Fibroblast of skin of scalp (primary cell): ENCODE measurements at places on chromosomes 11 and 22.

- no peak for DNase-seq
Observed at GRCh38 chr11:104260456-104260855, 96.5 kb upstream of the PDGFD start.

GRCh38 chr22:42468841-42469240 is 36.6 kb upstream of the NFAM1 start:
- peak; percentile 14 for DNase-seq

- DNase-seq: no peak
Observed at GRCh38 chr11:73235236-73235786, 17.2 kb downstream of the P2RY2 start.

DNA sequence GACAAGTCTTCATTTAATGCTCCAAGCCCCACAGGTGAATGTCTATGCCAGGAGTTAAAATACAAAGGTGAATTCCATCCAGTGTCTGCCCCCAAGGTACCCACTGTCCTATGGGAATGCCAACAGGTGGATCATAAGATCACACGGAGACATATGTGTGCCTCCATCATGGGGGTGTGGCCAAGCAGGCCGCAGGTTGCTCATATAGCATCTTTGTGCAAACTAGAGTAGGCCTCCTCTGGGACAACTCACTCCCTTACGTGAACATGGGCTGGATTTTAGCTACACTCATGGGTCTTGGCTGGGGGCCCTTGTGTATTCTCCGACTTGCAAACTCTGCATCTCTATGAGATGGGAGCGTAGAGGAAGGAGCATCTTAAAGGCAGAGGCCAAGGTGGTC is 6.9 kb downstream of the NCF4 start:
- DNase-seq: no peak

DNA sequence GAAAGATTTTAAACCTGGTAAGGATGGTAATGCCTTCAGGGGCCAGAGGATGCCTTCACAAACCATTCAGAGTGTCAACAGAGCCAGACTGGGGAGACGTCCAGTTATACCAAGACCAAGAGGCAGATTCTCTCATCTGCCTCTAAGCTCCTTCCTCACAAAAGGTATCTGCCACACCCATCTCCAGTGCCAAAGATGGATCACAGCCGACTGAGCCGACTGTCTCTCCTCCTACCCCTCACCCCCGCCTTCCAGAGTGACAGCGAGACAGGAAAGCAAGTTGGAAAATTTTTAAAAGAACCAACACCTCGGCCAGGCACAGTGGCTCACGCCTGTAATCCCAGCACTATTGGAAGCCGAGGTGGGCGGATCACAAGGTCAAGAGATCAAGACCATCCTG is 79.1 kb upstream of the AKIP1 start:
- no peak for DNase-seq

- DNase-seq: no peak
Observed at GRCh38 chr11:15697437-15698236, 582.9 kb downstream of the INSC start.

GRCh38 chr11:1598816-1599215 is 722 bp upstream of the KRTAP5-2 start:
- DNase-seq: peak; percentile 15

DNA sequence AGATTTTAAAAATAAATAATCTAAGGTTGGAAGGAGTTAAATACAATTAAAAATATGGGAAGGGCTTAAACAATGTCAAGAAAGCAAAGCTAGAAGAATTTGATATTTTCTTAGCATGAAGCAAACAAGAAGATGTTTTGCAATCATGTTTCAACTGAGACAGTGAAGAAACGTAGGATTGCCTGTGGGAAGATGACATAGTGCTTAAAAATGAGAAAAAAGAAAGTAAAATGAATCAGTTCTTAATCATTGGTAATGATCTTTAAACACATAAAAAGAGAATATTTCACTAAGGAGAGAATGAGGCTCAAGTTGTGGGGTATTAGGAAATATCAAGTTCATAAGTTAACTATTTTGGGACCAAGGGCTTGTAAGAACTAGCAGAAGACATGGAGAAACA is 855.0 kb downstream of the METTL15 start:
- peak; percentile 65 for DNase-seq

- DNase-seq: no peak
Observed at GRCh38 chr11:119282495-119282894, 34.4 kb downstream of the MCAM start.

DNA sequence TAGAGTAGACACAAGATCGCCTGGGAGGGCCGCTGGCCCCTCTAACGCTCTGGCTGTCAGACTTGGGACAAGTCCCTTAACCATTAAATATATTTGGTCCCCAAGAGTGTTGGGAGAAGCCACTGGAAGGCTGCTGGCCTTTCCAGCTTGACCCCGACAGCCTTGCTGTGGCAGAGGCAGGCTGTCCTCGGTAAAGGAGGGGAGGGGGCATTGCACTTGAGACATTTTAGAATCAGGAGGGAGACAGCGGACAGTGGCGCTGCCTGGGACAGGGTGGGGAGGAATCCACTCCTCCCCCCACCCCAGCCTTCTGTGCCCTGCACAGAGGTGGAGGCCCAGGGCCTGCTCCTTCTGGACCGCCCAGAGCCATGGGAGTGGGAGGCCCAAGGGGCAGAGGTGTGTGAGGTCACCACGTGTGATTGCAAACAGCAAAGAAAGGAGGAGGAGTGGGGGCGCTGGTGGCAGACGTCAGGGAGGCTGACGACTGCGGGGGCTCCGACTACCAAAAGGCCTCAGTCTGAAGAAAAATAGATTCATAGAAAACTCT is 28.9 kb downstream of the APOL1 start:
- no peak for DNase-seq

DNA sequence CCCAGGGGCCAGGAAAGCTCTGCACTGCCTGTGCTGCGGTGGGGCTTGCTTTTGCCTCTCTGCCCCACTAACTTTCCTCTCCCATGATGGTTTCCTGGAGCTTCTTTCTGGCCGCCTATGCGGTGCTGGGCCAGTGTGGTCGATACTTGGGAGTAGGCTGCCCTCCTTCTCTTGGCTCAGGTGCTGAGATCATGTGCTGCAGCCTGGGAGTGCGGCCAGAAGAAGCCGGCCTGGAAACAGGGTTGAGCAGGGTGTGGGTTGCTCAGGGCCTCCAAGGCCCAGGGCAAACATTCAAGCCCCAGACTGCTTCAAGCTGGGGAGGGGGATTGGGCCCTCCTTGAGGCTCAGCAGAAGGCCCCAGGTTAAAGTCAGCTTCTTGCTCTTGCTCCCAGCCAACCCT is 125.0 kb downstream of the NTM start:
- no peak for DNase-seq

- DNase-seq: no peak
Observed at GRCh38 chr22:47188261-47189055, 426.0 kb downstream of the TBC1D22A start.

DNA sequence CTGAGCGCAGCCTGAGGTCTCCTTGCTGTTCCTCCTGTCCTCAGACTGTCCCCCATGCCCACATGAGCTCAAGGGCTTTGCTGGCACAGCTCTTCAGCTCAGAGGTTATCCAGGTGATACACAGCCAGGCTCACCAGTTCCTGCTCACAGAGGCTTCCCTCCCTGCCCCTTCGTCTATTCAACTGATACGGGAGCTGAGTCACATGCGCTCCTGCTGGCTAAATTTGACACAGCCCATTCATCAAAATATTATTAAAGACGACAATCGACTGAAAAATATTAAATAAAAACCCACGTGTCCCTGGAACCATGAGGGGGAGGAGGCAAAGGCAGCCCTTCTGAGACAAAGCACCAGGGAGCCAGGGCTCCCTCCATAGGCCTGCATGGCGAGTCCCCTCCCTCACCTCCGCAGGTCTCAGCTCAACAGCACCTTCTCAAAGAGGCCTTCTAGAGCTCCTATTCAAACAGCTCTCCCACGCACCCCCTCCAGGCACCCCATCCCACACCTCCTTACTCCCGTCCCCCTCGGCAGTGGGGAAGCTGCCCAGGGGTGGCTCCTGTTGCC is 40.5 kb downstream of the DUSP8 start:
- no peak for DNase-seq

GRCh38 chr22:25420925-25421904 is 143.3 kb upstream of the GRK3 start:
- DNase-seq: no peak
